ENCODE measurements at places on chromosomes 12 and 14.

DNA sequence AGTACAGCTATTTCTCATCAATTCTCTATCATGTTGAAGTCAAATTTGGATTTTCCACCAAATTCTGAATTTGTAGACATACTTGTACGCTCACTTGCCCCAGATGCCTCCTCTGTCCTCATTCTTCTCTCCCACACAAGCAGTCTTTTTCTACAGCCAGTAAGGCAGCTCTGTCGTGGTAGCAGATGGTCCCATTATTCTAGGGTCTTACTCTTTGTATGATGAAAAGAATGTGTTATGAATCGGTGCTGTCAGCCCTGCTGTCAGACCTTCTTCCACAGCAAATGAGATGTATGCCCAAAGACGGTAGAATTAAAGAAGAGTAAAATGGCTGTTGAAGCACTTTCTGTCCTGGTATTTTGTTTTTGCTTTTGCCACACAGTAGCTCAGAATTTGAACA is 17.2 kb upstream of the PAPLN start:
- no peak for DNase-seq

DNA sequence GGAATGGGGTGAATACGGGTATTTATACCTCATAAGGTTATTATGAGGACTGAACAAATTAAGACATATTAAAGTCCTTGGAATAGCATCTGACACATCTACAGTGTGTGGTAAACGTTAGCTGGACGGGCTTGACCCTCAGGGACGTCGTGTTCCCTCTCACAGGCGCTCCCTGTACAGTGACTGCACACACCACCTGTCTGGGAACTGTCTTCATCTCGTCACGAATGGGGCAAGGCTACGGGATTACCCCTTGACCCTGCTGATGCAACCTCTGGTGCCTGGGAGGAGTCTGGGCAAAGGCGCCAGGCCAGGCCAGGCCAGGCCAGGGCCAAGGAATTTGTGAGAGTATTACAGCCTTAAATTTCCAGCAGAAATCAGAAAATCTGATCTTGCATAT is 191.1 kb downstream of the CALM1 start:
- DNase-seq, result no peak

DNA sequence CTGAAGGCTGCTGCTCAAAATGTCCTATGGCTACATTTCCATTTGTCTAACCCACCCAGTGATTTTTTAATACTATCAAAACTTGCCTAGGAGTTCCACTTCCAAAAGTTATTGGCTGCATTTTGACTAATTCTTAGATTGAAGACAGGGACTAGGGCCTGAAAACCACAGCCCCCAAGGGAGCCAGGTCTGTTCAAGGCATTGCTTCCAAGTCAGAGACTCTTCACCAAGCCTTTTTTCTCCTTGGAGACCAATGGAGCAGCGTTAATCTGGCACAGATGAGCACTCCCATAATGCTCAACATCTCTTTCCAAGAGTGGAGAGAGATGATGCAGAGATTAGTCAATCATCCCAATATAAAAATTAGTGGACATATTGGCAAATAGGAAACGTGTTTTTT is 112.5 kb upstream of the HIF1A start:
- no peak for DNase-seq

GRCh38 chr12:80313209-80313608 is 130.8 kb upstream of the PTPRQ start:
- no peak for DNase-seq

DNA sequence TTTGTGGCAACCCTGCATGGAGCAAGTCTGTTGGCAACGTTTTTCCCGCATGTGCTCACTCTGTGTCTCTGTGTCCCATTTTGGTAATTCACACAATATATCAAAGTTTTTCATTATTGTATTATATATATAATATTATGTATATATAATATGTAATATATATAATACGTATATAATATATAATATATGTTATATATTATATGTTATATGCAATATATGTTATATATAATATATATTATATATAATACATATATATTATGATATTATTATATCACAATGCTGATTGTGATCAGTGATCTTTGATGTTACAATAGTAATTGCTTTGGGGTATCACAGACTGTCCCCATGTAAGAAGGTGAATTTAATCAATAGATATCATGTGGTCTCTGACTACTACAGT is 84.8 kb downstream of the BICD1 start:
- DNase-seq, result no peak

GRCh38 chr12:49609875-49610154 is 4.4 kb upstream of the FAM186B start:
- DNase-seq, result no peak

DNA sequence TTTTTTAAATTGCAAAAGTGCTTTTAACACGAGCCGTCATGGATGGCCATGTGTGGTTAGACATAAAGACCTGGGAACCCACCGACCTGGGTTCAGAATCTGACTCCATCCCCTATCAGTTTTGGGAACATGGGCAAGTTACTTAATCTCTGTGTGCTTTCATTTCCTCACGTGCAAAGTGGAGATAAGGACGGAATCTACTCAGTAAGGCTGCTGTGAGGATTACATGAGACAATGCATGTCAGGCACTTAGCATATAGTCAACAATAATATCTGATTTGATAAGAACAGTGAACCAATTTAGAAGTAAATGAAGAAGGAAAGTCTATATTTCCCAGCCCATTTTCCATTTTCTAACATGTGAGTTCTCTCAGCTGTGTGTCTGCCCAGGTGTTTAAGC is 235.4 kb downstream of the SUDS3 start:
- no peak for DNase-seq

Data from stimulated activated CD4-positive, alpha-beta T cell treated with anti-CD3 and anti-CD28 coated beads, Interleukin-2, amount 100 ng/mL, for 24 hours (primary cell).